ENCODE measurements at places on chromosomes 2 and 18.
A peak's percentile ranks its signal among the peaks of the same experiment; 100 is the strongest.

- no peak for DNase-seq
These were observed 144.2 kb upstream of the PKDCC start for GRCh38 chr2:41903474-41904135.

GRCh38 chr2:30197570-30198192, 33.7 kb upstream of the LBH start:
- no peak for DNase-seq

GRCh38 chr2:175624211-175624761, 377.8 kb downstream of the LNPK start:
- DNase-seq = no peak

GRCh38 chr2:150618245-150618895, 130.9 kb upstream of the RND3 start:
- DNase-seq = no peak

DNA sequence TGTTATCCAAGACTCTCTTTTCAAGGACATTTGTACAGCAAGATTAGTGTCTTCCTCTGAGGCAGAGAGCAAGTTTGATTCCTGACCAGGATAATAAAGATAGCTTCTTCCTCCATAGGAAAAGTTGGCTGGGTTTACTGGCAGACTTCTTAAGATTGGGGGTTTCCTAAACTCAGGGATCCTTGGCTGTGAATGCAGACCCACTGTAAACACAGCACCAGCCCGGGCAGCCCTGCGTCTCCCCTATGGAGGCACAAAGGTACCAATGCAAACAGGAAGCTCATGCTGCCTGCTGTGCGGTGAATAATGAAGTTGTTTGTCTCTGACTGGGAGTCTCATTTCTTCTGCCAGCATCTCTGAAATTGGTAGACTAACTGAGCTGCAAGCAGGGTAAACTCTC, 96.2 kb upstream of the ARHGAP28 start:
- DNase-seq = no peak

GRCh38 chr2:74862020-74862964, 28.4 kb downstream of the HK2 start:
- no peak for DNase-seq

- peak; percentile 21 for DNase-seq
These were observed 7.1 kb upstream of the KLF11 start for GRCh38 chr2:10036095-10036884.

DNA sequence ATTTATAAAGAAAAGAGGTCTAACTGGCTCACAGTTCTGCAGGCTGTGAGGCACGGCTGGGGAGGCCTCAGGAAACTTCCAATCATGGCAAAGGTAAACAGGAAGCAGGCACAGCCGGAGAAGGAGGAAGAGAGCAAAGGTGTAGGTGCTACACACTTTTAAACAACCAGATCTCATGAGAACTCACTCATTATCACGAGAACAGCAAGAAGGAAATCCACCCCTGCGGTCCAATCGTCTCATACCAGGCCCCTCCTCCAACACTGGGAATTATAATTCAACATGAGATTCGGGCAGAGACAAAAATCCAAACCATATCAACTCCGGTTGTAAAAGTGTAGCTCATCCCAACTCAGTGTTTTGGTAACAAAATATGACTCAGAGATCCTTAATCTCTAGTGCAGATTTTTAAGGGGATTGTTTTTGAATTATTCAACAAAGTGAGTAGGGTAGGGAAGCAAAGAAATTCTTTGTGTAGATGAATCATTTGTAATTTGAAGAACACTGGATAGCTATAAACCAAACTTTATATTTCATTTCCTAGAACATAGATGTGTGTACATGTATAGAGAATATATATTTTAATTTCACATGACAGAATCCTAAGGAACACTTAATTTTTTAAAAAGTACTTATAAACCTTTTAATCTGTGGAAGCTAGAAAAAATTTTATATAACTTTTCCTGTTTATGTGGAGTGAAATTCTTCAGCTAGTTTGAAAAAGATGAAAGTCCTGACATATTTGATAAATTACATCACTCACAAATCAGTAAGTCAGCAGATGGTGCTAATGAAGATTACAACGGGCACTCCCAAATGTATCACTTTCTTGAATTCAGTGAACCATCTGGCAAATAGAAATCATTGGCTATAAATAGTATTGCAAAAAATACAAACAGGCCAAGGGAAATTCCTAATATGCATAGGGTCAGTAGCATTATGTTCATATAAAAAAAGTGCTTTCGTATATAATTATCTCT, 130.1 kb downstream of the OLA1 start:
- no peak for DNase-seq

GRCh38 chr2:142291969-142292368, 161.2 kb upstream of the LRP1B start:
- DNase-seq = no peak

DNA sequence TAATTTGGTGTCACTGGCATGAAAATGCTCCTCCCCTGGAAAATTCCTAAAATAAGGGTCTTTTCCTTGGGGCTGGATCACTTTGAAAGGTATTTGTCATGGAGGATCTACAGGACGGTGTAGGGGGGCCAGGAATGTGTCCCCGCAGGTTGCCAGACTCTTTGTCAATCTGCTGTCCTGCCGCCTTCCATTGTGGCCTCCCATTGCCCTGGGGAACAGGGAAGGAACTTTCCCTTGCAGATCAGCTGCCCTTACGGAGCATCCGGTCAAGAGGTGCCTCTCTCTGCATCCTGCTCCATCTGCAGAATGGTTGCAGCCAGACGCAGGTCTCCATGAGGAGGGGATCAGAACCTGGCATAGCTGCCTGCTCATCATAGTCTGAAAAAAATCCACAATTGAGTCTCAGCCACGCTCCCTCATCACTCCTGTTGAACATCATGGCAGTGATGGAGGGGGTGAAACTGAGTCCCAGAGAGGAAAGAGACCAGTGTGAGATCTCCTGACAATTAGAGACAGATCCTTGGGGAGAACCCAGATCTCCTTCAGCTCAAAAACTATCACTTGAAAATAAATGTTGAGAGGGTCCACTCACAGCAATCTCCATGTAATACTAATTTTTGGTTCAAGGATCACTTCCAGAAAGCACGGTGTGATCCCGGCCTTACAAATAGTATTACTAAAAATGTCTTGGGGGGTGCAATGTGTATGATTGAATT, 244.8 kb downstream of the MYCN start:
- no peak for DNase-seq

GRCh38 chr2:161100211-161100895, 59.9 kb upstream of the TANK start:
- DNase-seq = no peak

- DNase-seq = no peak
These were observed 276.9 kb upstream of the SKOR2 start for GRCh38 chr18:47528343-47528742.

DNA sequence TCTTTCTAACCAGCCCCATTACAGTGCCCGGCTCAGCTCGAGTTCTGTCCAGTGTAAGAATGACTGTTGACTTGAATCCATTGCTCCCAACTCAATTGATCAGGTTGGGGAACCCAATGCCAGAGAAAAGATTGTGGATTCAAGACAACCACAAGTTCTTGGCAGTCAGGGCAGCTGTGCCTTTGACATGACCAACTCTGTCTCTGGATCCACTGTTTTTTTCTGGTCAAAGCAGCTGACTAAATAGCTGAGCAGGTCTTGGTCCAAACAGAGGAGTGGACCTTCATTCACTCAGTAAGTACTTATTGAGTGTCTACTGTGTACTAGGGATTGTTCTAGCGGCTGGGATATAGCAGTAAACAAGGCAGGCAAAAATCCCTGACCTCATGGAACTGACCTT, 6.3 kb upstream of the ATOH8 start:
- DNase-seq = no peak

DNA sequence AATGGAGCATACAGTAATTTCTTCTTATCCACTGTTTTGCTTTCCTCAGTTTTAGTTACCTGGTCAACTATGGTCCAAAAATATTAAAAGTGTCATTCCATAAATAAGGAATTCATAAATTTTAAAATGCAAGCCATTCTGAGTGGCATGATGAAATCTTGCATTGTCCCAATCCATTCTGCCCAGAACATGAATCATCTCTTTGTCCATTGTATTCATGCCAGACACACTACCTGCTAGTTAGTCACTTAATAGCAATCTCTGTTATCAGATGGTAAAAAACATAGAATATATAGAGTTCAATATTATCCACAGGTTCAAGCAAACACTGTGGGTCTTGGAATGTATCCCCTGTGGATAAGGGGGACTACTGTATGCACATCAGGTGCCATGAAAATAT, 872.2 kb upstream of the NXPH2 start:
- no peak for DNase-seq

GRCh38 chr2:9037166-9037565, 33.7 kb upstream of the MBOAT2 start:
- DNase-seq = no peak

DNA sequence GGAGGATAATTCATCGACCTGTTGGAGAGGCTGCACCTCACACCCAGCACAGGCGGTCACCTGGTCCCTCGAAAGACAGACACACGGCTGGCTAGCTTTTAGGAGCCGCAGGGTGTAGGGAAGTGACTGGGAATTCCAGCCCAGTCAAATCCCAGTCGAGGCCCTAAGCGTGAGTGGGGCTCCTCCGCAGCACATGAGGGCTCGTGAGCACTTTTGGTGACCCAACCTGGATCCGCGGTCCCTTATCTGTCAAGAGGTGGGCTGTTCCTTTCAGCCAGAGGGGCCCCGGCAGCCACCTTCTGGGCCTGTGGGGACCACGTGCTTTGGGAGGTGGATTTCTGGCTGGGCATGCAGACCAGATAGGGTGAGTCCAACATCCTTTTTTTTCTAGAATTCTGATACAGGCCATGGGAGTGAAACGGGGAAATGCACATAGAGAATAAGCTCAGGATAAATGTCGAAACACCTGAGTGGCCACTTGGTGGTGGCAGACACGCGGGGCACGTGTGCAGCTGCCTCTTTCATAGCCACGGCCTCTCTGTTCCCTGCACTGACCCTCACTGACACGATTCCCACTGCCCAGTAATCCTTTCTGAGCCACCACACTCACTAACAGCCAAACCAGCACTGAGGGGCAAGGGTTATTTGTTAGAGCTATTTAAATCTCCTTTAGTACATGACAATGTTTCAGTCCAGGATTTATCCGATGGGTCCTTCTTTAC, 148.4 kb upstream of the PXDN start:
- no peak for DNase-seq

GRCh38 chr18:22933966-22934423, 867 bp downstream of the RBBP8 start:
- no peak for DNase-seq

DNA sequence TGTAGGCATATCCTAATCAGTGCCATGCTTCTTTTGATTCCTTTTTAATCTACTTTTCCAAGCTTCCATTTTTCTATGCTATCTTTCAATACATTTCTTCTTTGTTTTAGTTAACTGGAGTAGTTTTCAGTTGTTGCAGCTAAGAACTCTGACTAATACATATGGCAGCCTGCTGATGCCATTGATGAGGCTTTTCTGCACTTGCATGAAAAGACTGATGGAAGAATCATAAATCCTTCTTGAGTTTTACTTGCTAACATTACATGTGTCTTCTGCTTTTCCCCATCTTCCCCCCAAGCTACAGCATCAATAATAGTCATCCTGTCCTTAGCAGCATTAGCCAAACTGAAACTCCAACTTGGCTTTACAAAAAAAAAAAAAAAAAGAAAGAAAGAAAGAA, 203.3 kb downstream of the LRP1B start:
- DNase-seq = no peak

- no peak for DNase-seq
These were observed 6.4 kb upstream of the BOK start for GRCh38 chr2:241551998-241552737.

- DNase-seq = no peak
These were observed 2033.7 kb upstream of the CELF4 start for GRCh38 chr18:39599251-39599650.

DNA sequence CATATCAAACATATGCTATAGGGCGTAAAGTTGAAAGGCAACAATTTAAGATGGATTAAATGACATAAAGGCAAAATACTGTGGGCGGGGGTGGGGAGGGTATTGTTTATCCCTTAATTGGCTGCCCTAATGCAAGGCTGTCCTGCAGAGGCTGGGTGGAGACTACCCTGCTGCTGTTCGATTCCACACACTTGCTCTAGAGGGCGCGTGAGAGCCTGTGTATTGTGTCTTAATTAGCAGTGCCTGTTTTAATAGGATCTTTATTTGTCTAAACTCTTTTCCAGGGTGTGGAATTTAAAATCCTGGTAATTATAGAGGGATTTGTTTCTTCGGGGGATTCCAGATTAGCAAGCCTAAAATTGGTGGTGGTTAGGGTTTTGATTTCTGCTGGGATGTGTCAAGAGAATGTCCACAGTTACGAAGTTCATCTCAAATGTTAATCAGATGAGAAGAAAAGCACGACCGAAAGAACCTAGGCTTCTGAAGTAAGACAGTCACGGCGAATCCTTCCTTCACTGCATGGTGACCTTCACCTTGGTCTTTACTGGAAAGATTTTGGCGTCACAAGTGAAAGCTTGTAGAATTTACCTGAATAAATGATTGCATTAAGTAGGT, 103.5 kb upstream of the MAP3K20 start:
- DNase-seq = peak; percentile 76

DNA sequence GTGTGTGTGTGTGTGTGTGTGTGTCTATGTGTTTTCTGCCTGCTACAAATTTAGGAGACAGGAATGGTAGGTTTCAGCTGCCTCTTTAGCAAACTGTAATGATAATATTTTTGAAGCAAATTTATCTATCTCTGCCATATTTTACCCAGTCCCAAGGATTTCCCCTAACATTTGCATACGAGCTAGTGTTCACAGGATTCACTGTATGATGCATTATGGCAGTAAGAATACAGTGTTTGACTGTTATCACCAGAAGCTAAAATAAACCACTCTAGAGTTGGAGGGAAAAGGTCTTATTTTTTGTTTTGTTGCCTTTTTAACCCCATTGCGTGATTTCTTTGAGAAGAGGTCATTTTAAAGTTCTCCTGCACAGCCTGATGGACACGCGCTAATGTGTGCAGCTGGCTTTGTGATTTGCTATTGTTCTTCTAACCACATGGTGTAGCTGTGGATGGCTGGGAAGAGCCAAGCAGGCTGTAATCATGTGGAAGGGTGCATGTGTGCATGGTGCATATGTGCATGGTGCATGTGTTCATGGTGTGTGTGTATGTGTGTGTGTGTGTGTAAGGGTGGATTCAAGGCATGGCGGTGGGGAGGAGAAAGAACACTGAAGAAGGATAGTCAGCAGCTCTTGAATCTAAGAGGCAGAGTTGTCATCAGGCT, 62.4 kb downstream of the PLB1 start:
- no peak for DNase-seq

GRCh38 chr18:22115573-22115972, 53.8 kb upstream of the GATA6 start:
- DNase-seq = no peak

GRCh38 chr2:96306370-96306769, 1.0 kb upstream of the SNRNP200 start:
- no peak for DNase-seq
